ENCODE measurements at places on chromosomes 1 and 21.

DNA sequence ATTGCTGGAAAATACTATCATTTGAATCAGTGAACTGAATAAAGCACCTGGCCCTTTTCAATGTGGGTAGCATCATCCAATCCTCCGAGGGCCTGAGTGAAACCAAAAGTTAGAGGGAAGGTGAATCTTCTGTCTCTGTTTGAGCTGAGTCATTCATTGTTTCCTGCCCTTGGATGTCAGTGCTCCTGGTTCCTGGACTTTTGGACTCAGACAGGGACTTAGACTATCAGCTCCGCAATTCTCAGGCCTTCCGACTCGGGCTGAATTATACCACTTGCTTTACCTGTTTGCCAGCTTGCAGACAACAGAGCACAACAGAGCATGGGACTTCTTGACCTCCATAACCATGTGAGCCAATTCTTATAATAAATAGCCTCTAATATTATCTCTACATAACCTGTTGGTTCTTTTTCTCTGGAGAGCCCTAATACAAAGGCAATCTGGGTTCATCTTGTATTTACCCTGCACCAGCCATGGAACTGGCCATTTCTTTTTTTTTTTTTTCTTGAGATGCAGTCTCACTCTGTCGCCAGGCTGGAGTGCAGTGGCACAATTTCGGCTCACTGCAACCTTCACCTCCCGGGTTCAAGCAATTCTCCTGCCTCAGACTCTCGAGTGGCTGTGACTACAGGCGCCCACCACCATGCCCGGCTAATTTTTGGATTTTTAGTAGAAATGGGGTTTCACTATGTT is 19.2 kb upstream of the VASH2 start:
- DNase-seq: no peak

GRCh38 chr1:225681231-225681630 is 28.3 kb upstream of the ENAH start:
- DNase-seq: no peak

- no peak for DNase-seq
These were observed 368.6 kb downstream of the USH2A start for GRCh38 chr1:216054600-216054999.

GRCh38 chr1:93357242-93357641 is 11.5 kb downstream of the DR1 start:
- DNase-seq: no peak

DNA sequence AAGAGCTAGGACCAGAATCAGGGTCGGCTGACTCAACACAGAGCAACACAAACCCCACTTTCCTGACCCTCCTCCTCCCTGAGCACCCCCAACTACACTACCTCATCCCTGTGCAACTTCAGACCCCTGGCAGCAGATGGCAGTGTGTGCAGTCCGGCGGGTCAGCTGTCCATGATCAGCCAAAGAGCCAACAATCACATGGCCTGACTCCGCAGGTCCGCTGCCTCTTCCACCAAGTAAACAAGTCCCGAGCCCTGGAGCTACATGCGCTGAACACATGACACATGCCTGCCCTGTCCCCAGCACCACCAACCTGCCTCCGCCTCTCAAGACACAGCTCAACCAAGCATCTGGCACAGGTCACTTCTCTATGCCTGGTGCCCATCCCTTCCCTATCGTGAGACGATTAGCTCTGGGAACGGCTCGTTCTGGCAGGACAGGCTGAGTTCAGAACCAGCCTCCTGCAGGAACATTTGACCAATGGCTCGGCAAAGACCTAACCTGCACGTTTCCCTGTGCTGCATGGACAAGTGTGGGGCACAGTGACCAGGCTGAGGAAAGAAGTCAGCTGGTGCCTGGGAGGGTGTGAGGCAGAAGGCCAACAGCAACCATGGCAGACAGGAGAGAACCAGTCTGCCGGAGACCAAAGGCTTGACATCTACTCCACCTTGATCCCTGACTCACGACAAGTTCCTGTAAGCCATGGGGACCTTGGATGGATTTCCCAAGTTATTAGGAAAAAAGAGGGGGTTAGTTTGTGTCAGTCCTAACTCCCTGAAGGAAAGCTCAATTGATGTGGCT is 60.3 kb downstream of the CD46 start:
- DNase-seq: peak; percentile 74
